ENCODE measurements at places on chromosomes 3 and 15.

GRCh38 chr3:53773611-53774368 lies 72.4 kb downstream of the CHDH start:
- DNase-seq: no peak

DNA sequence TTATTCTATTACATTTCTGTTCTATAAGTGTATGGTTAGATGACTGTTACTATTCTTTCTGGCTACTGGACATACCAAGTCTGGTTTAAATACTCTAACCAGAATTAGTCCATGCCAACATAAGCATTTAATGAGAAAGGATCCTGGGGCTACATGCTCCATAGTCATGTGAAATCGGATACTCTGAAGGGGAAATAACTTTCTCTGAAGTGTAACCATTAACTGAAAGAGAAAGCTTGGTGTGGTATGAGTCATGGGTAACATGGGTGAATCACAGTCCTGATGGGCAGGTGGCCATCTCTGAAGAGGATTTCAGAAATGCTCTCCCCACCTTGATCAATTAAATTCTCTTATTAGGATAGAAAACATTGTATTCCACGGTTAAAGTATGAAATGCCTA lies 69.4 kb downstream of the FHIT start:
- DNase-seq: no peak

DNA sequence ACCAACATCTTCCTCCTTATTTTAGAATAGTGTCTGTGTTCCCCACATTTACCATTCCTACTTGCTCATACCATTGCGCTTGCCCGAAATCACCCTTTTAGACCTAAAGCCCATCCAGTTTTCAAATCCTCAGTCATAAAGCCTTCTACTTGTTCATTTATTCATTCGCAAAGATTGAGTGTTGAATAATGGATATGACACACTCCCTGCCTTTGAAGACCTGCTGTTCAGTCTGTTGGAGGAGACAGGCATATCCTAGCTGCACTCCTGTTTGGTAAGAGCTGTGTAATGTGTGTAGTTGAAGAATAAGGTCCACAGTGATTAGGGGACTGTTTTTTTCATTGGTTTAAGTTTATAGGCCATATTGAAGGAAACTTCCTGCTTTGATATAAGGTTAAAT lies 1.7 kb downstream of the CNOT10 start:
- no peak for DNase-seq

DNA sequence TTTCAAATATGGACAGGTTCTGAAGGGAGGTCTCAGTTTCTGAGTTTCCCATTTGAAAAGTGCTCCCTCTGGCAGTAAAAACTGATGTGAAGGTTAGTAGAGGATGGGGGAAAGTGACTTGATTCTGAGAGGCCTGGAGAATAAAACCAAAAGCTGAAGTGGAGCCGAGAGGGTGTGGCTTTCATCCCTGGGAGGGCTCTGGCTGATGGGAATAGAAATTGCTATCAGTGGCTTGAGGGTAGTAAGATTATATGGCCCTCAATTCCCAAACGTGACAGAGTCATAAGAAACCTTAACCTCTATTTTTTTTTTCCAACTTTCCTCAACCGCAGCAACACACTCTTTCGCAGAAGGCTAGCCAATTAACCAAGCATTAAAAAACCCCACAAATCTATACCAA lies 185.9 kb downstream of the MEIS2 start:
- DNase-seq: no peak

DNA sequence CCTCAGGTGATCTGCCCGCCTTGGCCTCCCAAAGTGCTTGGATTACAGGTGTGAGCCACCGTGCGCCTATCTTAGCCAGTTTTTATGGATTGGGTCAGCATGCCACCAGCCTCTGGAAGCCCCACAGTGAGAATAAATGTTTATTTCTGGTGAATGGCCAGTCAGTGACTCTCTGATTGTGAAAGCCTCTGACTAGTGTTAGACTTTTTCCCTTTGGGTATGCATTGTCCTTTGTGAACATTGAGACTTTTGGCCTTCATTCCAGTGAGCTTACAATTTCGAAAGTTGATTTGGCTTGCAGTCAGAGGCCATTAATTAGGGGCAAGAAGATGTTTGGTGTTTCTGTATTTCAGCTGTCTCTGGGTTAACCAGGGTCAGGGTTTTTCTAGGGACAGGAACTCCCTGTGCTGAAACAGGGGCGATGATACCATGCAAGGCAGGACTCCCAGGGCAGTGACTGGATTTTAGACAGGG lies 274.5 kb upstream of the C2CD4B start:
- DNase-seq: no peak

DNA sequence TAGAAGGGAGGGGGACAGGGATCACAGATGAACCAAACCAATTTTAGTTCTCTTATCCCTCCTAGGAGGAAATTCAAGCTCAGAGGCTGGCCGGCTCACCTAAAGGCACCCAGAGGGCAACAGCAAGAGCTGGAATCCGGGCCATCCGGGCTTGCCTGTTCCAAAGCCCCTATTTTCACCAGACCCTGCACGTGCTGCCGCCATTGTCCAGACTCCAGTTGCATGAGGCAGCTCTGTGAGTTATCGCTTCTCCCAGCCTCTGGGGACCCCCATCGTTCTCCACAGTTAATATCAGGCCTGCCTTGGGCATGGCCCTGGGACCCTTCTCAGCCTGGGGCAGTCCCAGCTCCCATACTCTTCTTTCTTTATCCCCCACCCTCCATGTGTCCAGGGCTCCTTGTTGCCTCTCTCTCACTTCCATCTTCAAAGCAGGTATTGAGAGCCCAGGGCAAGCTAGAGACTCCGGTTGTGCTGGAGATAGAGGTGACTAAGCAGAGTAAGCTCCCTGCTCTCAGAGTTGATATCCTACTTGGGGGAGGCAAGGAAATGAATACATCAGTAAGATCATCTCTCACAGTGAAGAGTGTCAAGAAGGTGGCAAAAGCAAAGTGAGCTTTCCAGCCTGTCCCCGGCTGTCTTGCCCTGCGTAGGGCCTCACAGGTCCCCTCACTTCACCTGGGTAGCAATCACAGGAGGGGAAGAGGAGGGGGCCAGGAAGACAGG lies 322.8 kb downstream of the UACA start:
- no peak for DNase-seq

DNA sequence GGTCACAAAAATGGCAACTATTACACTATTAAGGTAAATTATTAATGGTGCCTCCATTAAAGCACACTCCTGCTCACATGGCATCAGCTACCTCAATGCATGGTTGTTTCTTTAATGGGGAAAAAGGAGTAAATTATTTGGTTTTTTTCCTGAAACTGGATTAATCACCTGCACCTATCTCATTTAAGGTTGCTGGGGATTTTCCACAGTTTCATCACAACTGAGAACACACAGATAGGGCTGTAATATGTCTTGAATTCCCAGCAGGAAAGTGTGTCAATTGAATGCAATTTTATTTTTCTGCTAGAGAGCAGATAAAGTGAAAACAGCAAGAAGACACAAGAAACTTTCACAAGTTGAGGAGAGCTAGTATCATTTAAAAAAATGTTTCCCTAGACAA lies 36.4 kb downstream of the RFTN1 start:
- no peak for DNase-seq

DNA sequence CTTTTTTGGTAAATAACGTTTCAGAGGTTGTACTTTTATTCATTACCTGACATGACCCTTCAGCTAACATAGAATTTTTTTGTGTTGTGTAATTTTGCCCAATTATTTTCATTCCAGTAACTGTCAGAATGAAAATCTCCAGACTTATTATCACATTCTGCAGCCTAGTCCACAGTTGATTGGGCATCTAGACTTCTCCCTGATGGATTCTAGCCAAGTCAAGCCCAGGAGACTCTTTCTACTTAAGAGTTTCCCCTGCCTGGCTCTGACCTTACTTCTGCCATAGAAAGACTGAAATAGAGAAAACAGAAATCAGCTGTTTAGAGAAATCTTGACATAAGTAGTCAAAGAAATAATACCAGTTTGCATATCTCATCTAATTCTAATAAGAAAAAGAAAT lies 82.9 kb upstream of the CDAN1 start:
- no peak for DNase-seq

DNA sequence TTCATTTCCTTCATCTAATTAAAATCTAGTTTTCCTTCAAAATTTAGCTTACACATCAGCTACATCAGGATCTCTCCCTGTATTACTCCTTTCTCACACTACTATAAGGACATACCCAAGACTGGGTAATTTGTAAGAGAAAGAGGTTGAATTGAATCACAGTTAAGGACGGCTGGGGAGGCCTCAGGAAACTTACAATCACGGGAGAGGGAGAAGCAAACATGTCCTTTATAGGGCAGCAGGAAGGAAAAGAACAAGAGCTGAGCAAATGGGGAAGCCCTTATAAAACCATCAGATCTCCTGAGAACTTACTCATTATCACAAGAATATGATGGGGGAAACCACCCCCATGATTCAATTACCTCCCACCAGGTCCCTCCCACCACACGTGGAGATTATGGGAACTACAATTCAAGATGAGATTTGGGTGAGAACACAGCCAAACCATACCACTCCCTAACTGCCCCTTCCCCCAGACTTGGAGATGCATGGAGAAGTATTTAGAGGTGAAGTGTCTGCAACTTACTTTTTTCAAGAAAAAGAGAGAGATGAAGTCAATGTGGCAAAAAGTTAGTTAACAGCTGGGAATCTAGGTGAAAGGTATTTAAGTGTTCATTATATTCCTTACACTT lies 21.3 kb downstream of the PRTG start:
- DNase-seq: no peak

DNA sequence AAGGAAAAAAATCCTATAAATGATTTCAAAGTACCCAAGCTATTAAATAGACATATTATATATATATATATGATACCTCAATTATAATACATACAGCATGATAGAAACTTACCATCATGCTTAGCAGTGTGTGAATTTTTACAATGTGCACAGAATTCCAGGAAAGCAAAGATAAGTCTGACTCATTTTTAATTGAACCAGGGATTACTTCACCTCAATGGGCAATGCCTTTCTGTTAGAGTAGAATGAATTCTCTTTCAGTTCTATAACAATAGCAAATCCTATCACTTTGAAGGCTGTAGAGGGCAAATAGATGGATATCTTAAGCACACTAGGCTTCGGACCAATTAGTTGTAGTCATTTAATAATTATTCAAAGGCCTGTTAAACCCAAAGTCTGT lies 54.8 kb upstream of the P3H2 start:
- no peak for DNase-seq

- DNase-seq: no peak
These were observed 22.9 kb upstream of the ZBED2 start for GRCh38 chr3:111617912-111618601.

GRCh38 chr3:58409663-58410062 lies 24.0 kb downstream of the PDHB start:
- no peak for DNase-seq

DNA sequence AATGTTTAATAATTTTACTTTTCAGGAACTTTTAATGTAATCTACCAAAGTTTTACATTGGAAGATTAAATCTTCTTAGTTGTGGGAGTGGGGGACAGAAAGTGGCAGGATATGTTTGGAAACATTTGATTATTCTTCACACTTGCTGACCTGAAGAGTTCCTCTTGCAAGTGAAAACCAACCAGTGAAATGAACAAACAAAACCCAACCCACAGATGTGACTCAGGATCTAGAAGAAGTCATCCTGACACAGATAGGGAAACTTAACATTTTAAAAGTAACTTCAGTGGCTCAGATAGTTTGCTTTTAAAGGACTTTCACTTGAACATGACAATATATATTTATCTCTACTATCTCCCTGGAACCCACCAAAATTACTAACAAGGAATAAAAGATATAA lies 55.4 kb downstream of the ASTE1 start:
- DNase-seq: no peak

- no peak for DNase-seq
These were observed 217.0 kb downstream of the SATB1 start for GRCh38 chr3:18208091-18208490.

- DNase-seq: no peak
These were observed 228.2 kb downstream of the TBL1XR1 start for GRCh38 chr3:176969066-176969465.

GRCh38 chr3:100419406-100419805 lies 18.1 kb downstream of the LNP1 start:
- no peak for DNase-seq

DNA sequence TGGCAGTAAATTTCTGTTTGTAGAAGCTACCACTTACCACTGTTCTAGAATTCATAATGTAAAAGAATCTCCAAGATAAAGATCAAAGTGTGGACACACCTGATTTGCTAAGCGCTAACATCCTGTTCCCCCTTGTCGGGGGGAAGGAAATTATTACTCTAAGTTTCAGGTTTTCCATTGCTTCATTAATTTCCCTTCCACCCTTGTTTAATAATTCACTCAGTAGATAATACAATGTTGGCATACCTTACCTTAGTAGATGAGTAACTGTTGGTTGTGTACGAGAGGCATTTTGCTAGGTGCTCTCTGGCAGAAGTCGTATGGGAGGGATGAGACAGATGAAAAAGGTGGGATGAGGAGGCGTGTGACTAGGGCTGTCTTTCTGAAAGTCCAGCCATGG lies 641.2 kb upstream of the ARRDC4 start:
- DNase-seq: no peak

- DNase-seq: no peak
These were observed 14.4 kb downstream of the RTP1 start for GRCh38 chr3:187211532-187212195.

DNA sequence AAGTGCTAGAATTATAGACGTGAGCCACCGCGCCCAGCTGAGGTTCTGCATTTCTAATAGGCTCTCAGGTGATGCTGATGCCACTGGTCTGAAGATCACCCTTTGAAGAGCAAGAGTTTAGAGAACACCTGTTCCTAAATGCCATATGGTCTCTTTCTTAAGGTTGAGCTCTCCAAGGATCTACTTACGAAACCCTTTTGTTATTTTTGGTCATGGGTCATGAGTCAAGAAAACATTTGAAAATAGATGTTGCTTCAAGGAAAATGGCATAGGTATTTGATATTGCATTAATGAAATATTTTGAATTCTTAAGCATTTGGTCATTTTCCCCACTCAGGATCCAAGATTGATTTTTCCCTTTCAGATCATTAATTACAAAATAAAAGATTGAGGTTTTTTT lies 74.7 kb upstream of the SOX2 start:
- no peak for DNase-seq

DNA sequence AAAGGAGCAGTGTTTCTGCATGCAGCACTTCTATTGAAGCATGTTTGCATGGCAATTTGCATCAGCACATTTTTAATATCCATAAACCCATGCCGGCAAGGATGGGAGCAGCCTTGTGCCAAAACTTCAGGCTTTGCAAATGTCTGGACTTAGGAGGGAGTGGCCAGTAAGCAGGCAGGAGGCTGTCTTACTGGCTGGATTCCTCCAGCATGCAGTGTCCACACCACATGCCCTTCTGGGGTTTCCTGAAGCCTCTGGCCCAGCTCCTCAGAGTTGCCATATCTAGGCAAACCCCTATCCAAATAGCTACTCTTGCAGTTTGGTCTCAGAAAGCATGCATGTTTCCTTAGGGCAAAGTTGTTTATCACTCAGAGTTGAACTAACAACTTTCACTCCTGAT lies 139.1 kb upstream of the MRPS22 start:
- DNase-seq: no peak

- DNase-seq: no peak
These were observed 46.9 kb downstream of the ARHGEF3 start for GRCh38 chr3:56754741-56755417.

- no peak for DNase-seq
These were observed 616.9 kb upstream of the GBE1 start for GRCh38 chr3:82378392-82378791.

GRCh38 chr3:132623646-132624045 lies 26.6 kb downstream of the ACKR4 start:
- DNase-seq: no peak

All from T-helper 1 cell (primary cell).